ENCODE measurements at places on chromosomes 5 and 9.
A peak's percentile ranks its signal among the peaks of the same experiment; 100 is the strongest.

DNA sequence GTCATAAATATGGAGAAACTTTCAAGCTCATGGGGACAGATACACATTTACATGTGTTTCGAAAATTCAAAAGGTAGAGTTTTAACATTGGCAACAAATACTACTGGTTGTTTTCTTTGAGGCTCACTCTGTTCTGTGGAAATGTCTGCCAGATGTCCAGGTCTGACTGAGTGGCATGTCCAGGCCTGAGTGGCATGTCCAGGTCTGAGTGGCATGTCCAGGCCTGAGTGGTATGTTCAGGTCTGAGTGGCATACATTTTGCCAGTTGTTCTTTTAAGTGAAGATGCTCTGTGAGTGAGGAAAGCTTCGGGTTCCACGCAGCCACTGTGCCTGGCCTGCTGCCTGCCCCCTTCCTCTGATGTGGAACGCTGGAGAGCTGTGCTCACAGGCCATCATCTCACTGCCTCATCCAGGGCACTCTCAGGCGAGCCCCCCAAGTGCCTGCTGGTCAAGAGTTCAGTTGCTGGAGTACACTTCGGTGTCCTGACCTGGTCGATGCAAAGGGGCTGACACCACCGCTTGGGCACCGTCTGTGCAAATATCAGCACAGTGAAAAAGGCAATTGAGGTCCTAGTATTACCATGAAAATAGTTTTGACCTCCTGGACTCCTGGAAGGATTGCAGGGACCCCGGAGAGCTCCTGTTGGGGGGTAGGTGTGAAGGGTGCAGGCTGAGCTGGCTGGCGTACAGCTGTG lies 89.9 kb downstream of the EHMT1 start:
- peaks cover 17% of the 10 kb centered on the region for H3K36me3 ChIP-seq
- H3K27me3 ChIP-seq, result no peaks in the 10 kb centered on the region

- H3K4me1 ChIP-seq, result peaks cover 3% of the 10 kb centered on the region
- no peaks in the 10 kb centered on the region for H3K36me3 ChIP-seq
- no peak overlapping the region for H3K4me3 ChIP-seq
- no peak for DNase-seq
- no peak overlapping the region for H3K27ac ChIP-seq
- H3K27me3 ChIP-seq, result no peaks in the 10 kb centered on the region
Observed at GRCh38 chr9:112002847-112003457, 106.3 kb downstream of the UGCG start.

DNA sequence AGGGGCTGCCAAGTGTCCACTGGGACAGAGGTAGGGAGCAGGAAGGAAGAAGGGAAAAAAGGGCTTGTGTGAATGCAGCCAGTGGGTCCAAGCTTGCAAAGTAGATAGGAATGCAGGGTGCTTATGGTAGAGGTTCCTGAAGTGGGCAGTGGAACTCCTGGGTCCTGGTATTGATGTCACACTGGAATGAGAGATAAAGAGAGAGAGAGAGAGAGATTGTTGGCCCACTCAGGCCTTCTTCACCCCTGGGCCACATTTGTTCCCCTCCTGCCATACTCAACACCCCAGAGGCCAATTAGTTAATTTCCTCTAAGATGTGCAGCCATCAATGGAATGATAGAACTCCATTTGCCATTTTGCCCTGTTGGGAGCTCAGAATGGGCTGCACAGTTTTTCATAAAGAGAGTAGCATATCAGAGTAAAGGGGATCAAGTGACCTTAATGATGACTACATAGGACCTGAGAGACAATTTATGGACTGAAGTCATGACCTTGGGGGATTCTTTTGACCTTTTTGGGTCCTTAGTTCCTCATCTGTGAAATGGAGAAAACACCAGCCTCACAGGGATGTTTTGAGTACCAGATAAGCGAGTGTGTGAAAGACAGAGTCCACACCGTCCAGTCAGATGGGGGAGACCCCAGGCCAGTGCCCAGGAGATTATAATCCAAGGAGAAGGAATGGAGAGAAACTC lies 52.9 kb downstream of the PPARGC1B start:
- no peak overlapping the region for H3K4me3 ChIP-seq
- no peak overlapping the region for H3K27ac ChIP-seq
- H3K27me3 ChIP-seq, result no peaks in the 10 kb centered on the region
- peaks cover 6% of the 10 kb centered on the region for H3K4me1 ChIP-seq
- H3K36me3 ChIP-seq, result no peaks in the 10 kb centered on the region

DNA sequence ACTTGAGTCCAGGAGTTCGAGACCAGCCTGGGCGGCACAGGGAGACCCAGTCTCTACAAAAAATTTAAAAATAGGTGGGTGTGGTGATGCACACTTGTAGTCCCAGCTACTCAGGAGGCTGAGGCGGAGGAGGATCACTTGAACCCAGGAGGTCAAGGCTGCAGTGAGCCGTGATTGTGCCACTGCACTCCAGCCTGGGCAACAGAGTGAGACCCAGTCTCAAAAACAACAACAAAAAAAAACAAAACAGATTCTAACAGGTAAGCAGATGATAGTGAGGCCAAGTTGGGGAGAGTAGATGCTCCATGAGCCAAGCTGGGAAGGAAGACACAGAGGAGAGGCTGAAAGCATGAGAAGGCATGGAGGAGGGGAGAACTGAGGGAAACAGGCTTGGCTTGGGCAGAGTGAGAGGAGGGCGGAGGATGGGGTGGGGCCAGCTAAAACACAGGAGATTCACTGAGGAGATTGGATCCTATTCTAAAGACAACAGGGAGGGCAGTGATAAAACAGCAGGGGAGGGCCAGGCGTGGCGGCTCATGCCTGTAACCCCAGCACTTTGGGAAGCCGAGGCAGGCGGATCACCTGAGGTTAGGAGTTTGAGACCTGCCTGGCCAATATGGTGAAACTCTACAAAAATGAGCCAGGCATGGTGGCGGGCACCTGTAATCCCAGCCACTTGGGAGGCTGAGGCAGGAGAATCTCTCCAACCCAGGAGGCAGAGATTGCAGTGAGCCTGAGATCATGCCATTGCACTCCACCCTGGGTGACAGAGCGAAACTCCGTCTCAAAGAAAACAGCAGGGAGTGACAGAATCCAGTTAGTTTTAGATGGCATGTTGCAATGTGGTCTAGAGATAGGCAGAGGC lies 8.4 kb downstream of the RPS14 start:
- no peak for DNase-seq
- H3K4me3 ChIP-seq, result no peak overlapping the region
- H3K36me3 ChIP-seq, result peaks cover 34% of the 10 kb centered on the region
- no peak overlapping the region for H3K27ac ChIP-seq
- no peaks in the 10 kb centered on the region for H3K27me3 ChIP-seq

DNA sequence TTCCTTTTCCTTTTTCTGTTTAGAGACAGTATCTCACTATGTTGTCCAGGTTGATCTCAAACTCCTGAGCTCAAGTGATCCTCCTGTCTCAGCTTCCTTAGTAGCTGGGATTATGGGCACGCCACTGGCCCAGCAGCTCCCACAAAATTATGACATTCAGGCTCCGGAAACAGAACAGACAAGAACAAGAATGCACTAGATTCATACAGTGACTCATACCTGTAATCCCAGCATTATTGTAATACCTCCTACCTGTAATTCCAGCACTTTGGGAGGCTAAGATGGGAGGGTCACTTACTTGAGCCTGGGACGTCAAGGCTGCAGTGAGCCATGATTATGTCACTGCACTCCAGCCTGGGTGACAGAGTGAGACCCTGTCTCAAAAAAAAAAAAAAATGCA lies 26.7 kb upstream of the B4GALT1 start:
- no peak for DNase-seq
- no peaks in the 10 kb centered on the region for H3K27me3 ChIP-seq
- H3K27ac ChIP-seq, result no peak overlapping the region
- H3K4me3 ChIP-seq, result no peak overlapping the region
- H3K4me1 ChIP-seq, result peaks cover 6% of the 10 kb centered on the region

DNA sequence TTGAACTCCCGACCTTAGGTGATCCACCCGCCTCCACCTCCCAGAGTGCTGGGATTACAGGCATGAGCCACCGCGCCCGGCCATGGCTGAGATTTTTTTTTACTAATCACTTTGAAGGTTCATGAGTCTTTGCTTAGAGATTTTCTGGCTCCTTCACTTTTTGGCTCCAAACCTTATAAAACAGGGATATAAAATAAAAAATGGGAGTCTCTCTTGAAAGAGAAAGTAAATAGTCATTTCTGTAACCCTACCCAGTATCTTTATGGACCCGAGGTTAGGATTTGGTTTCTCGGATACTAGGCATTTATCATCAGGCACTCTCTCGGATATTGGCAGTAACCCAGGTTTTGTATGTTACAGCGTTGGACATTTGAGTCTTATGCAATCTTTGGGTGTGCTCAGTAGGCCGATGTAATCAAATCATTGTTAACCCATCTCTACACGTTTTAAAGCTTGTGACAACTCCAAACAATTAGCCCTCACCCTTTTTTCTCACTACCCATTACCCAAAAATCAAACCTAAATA lies 25.3 kb downstream of the STXBP1 start:
- peak overlapping the region; percentile 59 for H3K27ac ChIP-seq
- DNase-seq, result peak; percentile 58
- H3K4me3 ChIP-seq, result no peak overlapping the region
- H3K36me3 ChIP-seq, result no peaks in the 10 kb centered on the region
- H3K27me3 ChIP-seq, result no peaks in the 10 kb centered on the region

DNA sequence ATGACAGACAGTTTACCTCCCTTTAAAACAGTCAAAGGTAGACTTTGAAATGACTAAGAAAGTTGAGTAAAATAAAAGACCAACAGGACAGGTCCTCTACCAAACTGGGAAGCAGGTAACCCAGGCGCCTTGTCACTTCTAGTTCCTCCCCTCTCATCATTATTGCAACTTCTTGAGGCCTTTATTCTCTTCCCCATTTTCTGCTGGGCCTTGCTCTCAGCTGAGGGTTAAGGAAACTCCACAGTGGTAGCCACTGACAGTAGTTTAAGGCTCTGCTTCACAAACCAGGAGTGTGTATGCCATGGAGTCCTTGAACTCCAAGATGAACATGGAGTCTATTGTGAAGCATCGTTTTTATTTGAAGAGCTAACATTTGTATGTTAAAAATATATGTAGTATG lies 36.9 kb upstream of the TCERG1 start:
- no peak overlapping the region for H3K27ac ChIP-seq
- no peaks in the 10 kb centered on the region for H3K4me1 ChIP-seq
- no peak overlapping the region for H3K4me3 ChIP-seq
- no peak for DNase-seq
- H3K27me3 ChIP-seq, result no peaks in the 10 kb centered on the region
- H3K36me3 ChIP-seq, result no peaks in the 10 kb centered on the region
